ENCODE measurements at places on chromosomes 5 and 9.

DNA sequence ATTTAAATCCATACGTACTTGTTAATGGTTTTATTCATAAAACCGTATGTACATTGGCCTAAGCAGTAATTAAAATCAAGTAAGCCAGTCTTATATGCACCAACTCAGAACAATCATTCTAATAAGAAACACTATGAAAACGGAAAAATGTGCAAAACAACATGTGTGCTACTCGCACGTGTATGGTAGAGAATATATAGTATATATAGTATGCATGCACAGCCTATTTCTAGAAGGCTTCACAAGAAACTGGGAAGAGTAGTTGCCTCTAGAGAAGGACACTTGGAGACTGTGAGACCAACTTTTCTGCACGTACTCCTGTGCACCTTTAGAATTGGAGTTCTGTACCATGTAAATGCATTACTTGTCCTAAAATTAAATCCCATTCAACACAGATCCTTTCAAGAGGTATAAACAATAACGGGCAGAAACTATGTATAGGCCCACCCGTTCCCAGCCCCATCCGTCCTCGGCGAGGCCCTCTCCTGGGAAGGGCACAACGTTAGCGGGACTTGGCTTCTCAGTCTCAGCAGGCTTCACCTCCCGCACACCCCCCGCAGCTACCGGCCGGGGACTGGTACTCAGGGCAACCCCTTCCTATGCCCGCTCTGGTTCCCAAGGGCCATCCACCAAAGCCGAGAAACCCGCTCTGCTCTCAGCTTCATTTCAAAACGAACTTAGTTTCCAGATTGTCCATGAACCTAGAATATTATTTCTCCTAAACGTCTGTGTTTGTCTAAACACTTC is 2.0 kb downstream of the CDC14B start:
- no peak for DNase-seq

- DNase-seq = no peak
Observed at GRCh38 chr9:7549249-7549648, 250.3 kb downstream of the DMAC1 start.

GRCh38 chr9:88777498-88778312 is 213.6 kb upstream of the S1PR3 start:
- no peak for DNase-seq

- DNase-seq = no peak
Observed at GRCh38 chr5:163303718-163304117, 133.7 kb upstream of the CCNG1 start.

DNA sequence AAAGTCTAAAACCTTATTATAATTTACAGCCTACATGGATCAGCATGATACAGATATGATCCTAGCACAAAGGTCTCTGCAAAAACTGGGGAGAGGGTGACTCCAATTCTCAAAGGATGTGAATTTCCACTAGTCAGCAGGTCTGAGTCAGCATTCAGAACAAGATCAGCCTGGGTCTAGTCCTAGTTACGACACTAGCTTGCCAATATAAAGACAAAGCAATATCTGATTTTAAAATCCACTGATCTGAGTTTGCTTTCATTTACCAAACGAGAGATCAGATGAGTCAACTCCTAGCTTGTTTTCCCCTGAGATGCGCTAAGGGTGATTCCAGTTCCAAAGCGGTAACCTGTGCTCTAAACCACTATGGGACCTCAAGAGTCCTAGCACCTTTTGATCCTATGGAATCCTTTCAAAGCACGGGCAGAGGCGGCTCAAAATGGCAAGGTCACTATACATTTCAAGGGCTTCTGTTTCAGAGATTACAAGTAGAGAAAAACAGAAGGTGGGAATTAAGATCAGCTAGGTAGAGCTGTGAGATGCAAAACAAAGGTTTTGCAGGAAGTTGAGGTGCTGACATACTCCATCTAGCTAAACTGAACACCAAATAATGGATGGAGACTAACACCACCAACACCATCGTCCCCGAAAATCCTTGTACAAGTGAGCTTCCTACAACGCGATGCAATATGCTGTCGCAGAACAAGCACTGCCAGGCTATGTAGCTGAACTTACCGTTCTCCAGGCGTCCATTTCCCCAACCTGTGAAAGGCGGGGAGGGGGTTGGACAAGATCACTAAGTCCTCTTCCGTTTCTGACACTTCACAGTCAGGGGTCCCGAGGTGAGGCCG is 906 bp downstream of the SLC25A51 start:
- peak; percentile 54 for DNase-seq

DNA sequence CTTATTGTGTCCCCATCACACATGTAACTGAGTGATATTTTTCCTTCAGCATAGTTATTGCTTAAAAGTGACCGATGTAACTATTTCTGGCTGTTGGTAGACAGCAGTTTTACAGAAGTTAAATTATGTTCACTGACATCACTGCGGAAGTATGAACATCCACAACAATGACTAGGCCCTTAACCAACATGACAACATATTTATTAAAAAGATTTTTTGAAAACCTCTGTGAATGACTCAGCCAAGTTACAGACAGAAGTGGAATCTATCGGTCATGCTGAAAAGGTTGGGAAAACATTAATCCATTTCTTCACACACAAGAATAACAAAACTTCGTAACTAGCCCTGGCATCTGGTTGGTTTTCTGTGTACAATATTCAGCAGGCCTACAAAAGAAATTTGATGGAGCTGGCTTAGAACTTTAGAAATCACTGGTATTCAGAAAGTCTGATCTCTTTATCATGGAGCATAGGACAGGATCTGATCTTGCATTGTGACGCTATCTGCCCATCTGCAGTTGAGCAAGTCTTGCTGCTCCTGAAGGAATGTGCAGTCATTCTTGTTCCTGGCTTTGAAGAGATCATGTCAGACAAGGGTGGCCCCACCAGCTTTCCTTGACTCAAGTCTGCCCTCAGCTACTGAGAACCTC is 6.5 kb downstream of the GLIS3 start:
- DNase-seq = no peak

DNA sequence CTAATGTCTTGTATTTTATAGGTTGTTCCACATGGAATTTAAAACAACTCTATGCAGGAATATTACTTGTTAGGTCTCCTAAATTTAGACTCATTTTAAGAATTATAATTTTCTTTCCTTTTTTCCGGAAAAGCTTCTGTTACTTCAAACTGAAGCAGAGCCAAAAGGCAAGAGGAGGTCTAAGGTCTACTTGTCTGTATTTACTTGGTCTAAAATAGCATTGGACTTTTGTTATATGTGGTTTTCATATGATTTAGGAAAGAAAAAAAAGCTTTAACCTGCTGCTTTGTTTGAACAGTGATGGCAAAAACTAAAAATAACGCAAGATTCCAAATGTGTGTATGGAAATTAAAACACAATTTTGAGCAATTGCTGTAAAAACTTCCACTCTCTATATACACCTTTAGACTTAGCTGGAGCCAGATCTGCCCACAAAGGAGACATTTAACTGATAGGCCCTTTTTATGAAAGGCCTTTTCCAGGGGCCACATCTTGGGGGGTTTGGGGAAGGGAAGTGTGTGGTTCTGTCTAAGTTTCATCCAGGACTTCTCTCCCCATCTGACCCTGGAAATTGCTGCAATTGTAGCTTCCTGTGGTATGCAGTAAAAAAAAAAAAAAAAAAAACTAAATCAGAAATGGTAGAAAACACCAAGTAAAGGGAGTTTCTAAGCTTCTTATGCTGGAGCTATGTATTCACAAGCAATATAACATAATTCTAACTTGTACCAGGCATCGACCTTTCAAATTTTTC is 307.7 kb upstream of the MEF2C start:
- no peak for DNase-seq

DNA sequence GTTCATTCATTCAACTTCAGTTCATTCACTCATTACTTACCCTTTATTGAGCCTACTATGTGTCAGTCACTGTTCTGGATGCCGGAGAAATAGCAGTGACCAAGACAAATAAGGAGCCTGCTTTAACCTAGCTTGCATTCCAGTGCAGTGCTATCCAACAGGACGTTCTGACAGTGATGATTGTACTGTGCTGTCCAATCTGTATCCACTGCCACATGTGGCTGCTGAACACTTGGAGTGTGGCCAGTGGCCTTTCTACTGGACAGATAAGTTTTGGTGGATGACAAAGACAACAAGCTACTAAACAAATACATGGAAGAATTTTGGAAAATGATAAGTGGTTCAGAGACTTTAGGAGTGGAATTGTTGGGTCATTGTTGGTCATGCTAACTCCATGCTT is 33.6 kb downstream of the SUB1 start:
- DNase-seq = no peak

DNA sequence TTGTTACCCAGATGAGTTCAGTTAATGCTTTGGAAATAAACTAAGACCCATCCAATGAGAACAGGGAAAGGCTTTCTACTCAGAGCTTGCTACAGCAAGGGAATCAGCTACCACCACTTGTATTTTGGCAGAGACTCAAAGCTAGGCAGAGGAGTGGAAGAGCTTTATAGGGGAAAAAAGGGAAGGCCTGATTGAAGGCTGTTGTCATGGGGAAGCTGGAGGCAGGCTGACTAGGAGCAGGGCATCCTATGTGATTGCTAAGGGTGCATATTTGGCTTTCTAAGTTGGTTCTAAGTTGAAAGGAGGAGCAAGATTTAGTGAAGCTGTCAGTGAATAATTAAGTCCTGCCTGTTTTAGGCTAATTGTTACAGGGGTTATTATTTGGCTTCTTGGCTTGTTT is 115.5 kb downstream of the PTTG1 start:
- no peak for DNase-seq

DNA sequence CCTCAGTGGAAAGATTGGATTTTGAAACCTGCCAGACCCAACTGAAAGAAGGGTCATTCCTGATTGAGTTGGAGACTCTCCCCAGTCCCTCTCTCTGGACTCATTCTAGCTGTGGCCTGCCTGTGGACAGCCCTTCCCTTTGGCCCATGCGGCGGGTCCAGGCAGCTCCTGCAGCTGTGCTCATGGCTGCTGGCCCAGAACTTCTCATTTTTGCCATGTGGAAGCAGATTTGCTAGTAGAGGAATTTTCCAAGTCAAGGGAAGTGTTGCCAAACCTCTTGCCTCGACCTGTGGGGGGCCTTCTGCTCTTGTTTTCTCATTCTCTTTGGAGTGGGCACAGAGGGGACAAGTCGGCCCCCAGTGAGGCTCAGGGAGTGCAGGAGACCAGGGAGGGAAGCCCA is 89.2 kb downstream of the ANKRD33B start:
- DNase-seq = no peak

DNA sequence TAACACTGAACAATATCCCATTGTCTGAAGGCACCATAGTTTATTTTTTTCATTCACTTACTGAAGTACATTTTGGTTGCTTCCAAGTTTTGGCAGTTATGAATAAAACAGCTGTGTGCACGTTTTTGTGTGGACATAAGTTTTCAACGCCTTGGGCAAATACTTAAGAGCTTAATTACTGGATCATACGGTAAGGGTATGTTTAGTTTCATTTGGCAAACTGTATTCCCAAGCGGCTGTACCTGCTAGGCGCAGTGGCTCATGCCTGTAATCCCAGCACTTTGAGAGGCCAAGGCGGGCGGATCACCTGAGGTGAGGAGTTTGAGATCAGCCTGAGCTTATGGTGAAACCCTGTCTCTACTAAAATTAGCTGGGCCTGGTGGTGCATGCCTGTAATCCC is 63.7 kb upstream of the FAM120A start:
- no peak for DNase-seq

- DNase-seq = no peak
Observed at GRCh38 chr9:87613265-87614111, 112.4 kb upstream of the CTSL start.

DNA sequence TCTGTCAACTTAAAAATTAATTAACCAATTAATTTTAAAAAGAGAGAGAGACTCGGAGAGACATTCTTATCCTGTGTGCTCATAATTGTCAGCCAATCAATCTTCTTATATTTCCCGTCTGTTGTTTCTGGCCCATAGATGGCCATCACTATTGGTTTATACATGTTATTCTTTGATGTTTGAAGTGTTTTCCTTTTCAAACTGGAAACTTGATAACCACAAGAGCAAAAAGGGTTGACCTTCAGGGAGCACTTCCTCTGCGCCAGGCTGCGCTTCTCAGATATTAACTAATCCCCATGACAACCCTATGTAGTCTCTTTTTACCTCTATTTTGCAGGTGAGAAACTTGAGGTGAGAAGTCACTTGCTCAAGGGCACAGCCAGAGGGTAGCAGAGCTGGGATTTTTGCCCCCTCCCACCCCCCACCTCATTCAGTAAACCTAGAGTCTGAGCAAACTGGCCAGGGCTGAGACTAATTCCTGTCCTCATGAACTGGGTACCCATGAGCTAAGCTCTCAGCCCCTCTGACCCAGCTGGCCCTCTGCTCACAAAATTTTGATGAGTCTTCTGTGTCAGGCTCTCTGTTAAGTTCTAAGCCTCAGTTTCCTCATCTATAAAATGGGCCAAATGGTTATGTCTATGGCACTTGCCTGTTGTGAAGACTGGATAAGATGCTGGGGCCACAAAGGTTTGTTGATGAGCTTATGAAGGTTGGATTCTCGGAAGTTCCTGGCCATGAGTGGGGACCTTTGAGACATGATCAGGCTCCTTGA is 86.0 kb upstream of the SH3PXD2B start:
- DNase-seq = no peak

- no peak for DNase-seq
Observed at GRCh38 chr5:140524003-140524402, 23.5 kb upstream of the EIF4EBP3 start.

DNA sequence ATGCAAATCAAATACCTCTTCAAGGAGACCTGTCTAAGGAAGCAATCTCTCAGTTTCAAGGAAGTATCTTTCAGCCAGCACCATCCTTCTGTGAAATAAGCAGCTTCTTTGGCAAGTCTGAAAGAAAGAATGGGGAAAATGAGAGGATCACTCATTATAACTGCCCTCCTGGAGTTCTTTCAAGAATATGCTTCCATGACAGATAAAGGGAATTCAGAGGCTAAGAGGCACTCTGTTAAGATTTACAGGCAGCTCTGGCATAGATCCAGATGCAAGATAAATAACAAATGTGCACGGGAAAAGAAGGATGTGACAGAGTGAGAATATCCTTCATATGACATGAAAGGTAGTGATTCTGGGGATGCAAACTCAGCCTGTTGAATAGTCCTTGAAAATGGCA is 348.2 kb upstream of the CCNG1 start:
- DNase-seq = no peak

- DNase-seq = no peak
Observed at GRCh38 chr5:53475320-53475719, 5.1 kb upstream of the FST start.

GRCh38 chr9:131714821-131715220 is 25.1 kb downstream of the RAPGEF1 start:
- DNase-seq = no peak

- DNase-seq = no peak
Observed at GRCh38 chr5:89081360-89081759, 198.4 kb upstream of the MEF2C start.

DNA sequence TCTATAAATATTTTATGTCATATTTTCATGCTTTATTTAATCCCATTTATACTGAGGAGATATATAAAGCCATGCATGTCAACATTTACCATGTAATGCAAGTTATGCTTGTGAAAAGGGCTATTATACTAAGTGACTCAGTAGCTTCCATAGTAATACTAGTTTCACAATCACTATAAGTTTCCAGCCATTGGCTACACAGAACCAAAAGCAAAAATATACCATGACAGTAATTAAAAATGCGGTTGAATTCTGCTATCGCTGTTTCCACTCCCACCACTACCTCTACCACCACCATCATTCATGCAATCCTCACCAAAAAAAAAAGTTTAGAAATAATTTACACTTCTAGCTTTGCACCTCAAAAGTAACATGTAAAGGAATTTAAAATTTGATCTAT is 60.2 kb downstream of the MLLT3 start:
- peak; percentile 69 for DNase-seq

- DNase-seq = no peak
Observed at GRCh38 chr5:57033103-57033502, 81.2 kb upstream of the MIER3 start.
